IMR-90 (cell line): ENCODE measurements at places on chromosomes 5 and 9. TPM values are rescaled to one million over a fixed set of nuclear protein-coding genes. Genes with fewer than 3 reads are reported as not detected.

- H3K4me1 ChIP-seq = peaks cover 30% of the 10 kb centered on the region
- peak; percentile 61 for DNase-seq
- H3K4me3 ChIP-seq = peak overlapping the region; percentile 70
- no peaks in the 10 kb centered on the region for H3K36me3 ChIP-seq
- no peaks in the 10 kb centered on the region for H3K27me3 ChIP-seq
Observed at GRCh38 chr9:113564498-113565237, 101.1 kb downstream of the RGS3 start.

DNA sequence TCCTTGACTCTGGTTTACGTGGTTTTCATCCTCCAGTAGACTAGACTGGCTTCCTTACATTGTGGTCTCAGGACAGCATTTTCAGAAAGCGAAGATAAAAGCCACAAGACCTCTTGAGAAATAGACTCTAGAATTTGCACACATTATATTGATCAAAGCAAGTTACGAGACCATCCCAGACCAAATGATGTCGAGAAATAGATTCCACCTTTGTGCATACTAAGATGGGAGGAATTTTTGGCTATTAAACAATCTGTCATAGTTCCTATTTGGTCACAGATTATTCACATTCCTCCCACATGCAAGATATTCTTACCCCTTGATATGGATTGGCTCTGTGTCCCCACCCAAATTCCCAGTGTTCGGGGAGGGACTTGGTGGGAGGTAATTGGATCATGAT lies 65.6 kb downstream of the TEX10 start:
- no peaks in the 10 kb centered on the region for H3K4me1 ChIP-seq
- peaks cover 18% of the 10 kb centered on the region for H3K36me3 ChIP-seq
- no peak overlapping the region for H3K27ac ChIP-seq
- no peak for DNase-seq
- H3K4me3 ChIP-seq = no peak overlapping the region

The PTPN3 gene
- 0.72 and 0.83 TPM in 2 replicates for total RNA-seq

- DNase-seq = no peak
- no peak overlapping the region for H3K27ac ChIP-seq
- no peak overlapping the region for H3K4me3 ChIP-seq
- H3K36me3 ChIP-seq = no peaks in the 10 kb centered on the region
- H3K27me3 ChIP-seq = peaks cover 94% of the 10 kb centered on the region
- H3K4me1 ChIP-seq = peaks cover 6% of the 10 kb centered on the region; the same call in 1 of the 2 replicates
Observed at GRCh38 chr9:122217640-122218039, 11.1 kb downstream of the LHX6 start.

DNA sequence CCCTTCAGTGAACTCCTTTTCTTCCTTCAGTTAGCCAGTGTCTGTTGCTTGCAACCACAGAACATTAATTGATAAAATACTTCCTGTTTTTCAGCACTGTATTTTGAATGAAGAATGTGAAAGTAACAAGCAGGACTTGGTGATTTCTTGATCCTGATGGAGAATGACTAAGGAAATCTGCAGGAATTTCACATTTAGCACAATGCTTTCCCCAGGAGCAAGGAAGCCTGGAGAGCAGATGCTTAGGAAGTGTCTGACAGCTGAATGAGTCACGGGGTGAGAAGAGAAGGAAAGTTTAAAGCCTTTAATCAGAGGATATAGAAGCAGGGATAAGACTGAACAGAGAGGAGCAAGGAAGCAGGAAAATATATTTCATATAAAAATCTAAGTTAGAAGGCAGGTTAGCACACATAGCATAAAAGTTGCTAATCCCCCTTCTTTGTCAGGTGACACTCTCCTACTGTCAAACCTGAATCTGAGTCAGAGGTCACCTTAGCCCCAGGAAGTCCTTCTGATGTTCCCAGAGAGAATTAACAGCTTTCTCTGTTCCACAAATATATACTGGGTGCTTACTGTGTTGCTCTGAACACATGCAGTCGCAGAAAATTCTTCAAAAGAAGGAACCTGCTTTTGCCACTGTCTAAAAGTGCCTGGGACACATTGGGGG lies 59.7 kb downstream of the GNA14 start:
- H3K4me3 ChIP-seq = no peak overlapping the region
- H3K27me3 ChIP-seq = peaks cover 2% of the 10 kb centered on the region; the same call in 1 of the 2 replicates
- DNase-seq = peak; percentile 89

DNA sequence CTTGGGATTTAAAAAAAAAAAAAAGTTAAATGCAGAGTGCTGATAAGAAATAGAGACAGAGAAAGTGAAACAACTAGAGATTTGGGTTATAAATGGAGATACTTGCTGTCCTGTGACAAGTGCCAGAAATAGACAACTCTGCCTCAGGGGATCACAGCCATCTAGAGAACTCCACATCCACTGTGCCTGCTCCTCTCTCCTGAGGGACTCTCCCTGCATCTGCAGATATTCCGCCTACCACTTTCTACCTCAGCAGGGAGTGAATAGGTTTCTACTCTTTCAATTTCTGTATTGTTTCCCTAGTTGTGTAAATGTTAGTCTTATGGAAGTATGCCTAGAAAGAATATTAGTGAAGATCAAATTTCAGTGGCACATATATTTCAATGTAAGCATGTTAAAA lies 307.2 kb downstream of the HTR1A start:
- no peaks in the 10 kb centered on the region for H3K36me3 ChIP-seq
- H3K27ac ChIP-seq = no peak overlapping the region
- no peaks in the 10 kb centered on the region for H3K4me1 ChIP-seq
- H3K27me3 ChIP-seq = no peaks in the 10 kb centered on the region

- H3K27ac ChIP-seq = no peak overlapping the region
- H3K4me3 ChIP-seq = no peak overlapping the region
- H3K4me1 ChIP-seq = peaks cover 2% of the 10 kb centered on the region; the same call in 1 of the 2 replicates
- peaks cover 7% of the 10 kb centered on the region; the same call in 1 of the 2 replicates for H3K36me3 ChIP-seq
Observed at GRCh38 chr5:103010168-103010567, 109.8 kb downstream of the GIN1 start.

The ZNF618 gene
- total RNA-seq = 7.5 and 8.2 TPM in 2 replicates

GRCh38 chr9:28004900-28005299 lies 431.6 kb upstream of the C9orf72 start:
- no peak overlapping the region for H3K4me3 ChIP-seq
- H3K4me1 ChIP-seq = no peaks in the 10 kb centered on the region
- no peak overlapping the region for H3K27ac ChIP-seq
- H3K27me3 ChIP-seq = no peaks in the 10 kb centered on the region

- no peaks in the 10 kb centered on the region for H3K36me3 ChIP-seq
- peaks cover 6% of the 10 kb centered on the region; the same call in 1 of the 2 replicates for H3K27me3 ChIP-seq
- no peak overlapping the region for H3K4me3 ChIP-seq
- no peaks in the 10 kb centered on the region for H3K4me1 ChIP-seq
Observed at GRCh38 chr9:76932757-76933156, 26.8 kb upstream of the PRUNE2 start.

GRCh38 chr5:92800365-92800764 lies 780.7 kb downstream of the NR2F1-AS1 start:
- DNase-seq = peak; percentile 89
- no peak overlapping the region for H3K27ac ChIP-seq
- no peaks in the 10 kb centered on the region for H3K4me1 ChIP-seq
- no peaks in the 10 kb centered on the region for H3K27me3 ChIP-seq
- no peaks in the 10 kb centered on the region for H3K36me3 ChIP-seq
- no peak overlapping the region for H3K4me3 ChIP-seq

DNA sequence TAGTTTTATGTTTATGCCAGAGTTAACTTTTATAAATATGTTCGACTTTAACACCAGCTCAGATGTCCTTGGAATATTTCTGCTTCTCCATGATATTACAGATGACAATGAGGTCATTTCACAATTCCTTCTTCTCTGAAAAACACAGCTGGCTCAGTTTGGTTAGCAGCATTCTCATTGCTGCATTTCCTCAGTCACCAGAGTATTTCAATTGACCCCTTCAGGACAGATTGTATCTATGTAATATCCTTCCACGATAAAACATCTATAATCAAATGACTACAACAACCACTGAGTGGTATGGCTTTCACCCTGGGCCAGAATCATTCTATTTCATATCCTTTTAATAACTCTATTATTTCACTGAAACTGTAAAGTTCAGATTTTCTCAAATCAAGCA lies 148.7 kb downstream of the OXCT1 start:
- no peak overlapping the region for H3K4me3 ChIP-seq
- H3K27me3 ChIP-seq = no peaks in the 10 kb centered on the region
- H3K4me1 ChIP-seq = no peaks in the 10 kb centered on the region
- no peak overlapping the region for H3K27ac ChIP-seq
- DNase-seq = peak; percentile 2
- H3K36me3 ChIP-seq = no peaks in the 10 kb centered on the region

DNA sequence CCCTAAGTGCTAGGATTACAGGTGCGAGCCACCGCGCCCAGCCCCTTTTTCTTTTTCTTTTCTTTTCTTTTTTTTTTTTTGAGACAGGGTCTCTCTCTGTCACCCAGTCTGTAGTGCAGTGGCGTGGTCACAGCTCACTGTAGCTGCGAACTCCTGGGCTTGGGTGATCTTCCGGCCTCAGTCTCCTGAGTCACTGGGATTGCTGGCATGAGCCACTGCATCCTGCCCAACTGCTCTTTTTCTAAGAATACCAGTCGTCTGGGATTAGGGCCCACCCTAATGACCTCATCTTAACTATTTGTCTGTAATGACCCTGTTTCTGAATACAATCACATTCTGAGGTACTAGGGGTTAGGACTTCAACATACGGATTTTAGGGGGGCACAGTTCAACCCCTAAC lies 34.1 kb upstream of the NANS start:
- DNase-seq = peak; percentile 71
- no peaks in the 10 kb centered on the region for H3K27me3 ChIP-seq
- peaks cover 2% of the 10 kb centered on the region; the same call in 1 of the 2 replicates for H3K4me1 ChIP-seq
- no peak overlapping the region for H3K27ac ChIP-seq
- peaks cover 21% of the 10 kb centered on the region for H3K36me3 ChIP-seq
- H3K4me3 ChIP-seq = no peak overlapping the region

The GABRA6 gene
- total RNA-seq = not detected in 2 replicates

GRCh38 chr5:168269937-168270330 lies 21.5 kb upstream of the WWC1 start:
- no peaks in the 10 kb centered on the region; the same call in 1 of the 2 replicates for H3K27me3 ChIP-seq
- H3K4me3 ChIP-seq = no peak overlapping the region
- peaks cover 2% of the 10 kb centered on the region; the same call in 1 of the 2 replicates for H3K4me1 ChIP-seq
- H3K27ac ChIP-seq = no peak overlapping the region

DNA sequence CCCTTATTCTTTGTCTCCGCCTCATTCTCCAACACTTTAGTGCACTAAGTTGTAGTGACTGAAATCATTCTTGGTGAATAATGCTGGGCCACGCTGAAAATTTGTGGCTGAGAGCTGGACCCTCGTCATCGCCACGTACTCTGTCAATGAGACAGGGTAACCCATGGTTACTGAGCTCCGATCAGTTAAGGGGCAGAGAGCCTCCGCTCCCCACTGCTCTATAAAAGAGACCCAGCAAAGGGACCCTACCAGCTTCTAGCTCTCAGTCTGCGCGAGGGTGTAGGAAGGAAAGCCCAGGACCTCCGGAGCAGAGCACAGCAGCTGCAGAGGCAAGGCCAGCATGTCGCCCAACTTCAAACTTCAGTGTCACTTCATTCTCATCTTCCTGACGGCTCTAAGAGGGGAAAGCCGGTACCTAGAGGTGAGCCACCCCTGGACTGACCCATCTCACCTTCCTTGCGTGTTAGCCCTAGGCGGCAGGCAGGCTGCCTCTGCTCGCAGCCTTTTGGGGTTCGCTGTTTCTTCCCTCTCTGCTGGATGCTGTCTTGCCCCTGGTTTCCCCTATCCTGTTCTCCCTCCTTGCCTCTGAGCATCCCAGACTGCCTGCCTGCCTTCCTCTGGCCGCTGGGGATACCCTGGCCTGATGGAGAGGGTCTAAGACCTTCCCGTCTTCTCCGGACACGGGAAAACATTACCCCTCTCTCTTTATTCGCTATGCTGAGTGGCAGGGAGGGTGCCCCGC lies at the start of gene CRHBP:
Gene CRHBP, plus strand, starts transcription at position 251 of the 742 bp plus-strand sequence. Its CDS starts 90 bp downstream, at position 341.
- H3K4me1 ChIP-seq = no peaks in the 10 kb centered on the region
- H3K36me3 ChIP-seq = no peaks in the 10 kb centered on the region
- peaks cover 41% of the 10 kb centered on the region for H3K27me3 ChIP-seq
- DNase-seq = no peak

GRCh38 chr5:179190851-179191505 lies 130.8 kb downstream of the ZNF354C start:
- no peaks in the 10 kb centered on the region for H3K27me3 ChIP-seq
- DNase-seq = no peak
- H3K27ac ChIP-seq = no peak overlapping the region
- H3K4me1 ChIP-seq = peaks cover 8% of the 10 kb centered on the region
